Effector CD4-positive, alpha-beta T cell (primary cell): ENCODE measurements at places on chromosomes 4 and X.

DNA sequence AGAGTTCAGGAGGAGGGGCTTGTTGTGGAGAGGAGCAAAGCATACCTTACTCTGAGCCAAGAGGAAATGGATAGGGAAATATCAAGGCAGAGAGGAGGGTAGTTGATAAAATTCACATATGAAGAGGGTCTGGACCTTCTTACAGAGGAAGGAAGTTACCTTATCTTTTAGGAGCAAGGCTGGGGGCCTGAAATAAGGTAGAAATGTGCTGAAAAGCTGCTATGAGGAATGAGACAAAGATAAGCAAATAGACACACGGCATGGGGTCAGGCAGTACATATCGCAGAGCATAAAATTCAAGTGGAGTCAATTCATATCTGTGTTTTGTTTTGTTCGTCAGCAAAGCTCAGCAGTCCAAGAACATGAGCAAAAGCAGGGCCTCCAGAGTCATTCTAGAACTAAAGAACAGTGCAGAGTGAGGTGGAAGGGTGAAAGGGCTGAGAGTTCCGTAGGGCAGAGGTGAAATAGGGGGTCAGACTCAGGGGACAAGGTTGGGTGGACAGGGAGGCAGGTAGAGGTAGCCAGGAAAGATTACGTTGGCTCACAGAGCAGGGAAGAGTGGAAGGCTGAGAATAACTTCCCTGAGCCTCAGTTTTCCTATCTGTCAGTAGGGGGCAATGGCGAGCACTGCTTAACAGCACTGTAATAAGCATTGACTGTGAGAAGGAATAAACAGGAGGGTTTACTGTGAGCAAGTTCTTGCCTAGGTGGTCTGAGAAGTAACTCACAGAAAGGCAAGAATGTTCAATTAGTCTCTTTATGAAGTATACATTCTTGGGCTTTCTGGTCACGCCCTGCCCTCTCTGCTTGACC lies 9.2 kb downstream of the VSIG4 start:
- DNase-seq, result no peak

DNA sequence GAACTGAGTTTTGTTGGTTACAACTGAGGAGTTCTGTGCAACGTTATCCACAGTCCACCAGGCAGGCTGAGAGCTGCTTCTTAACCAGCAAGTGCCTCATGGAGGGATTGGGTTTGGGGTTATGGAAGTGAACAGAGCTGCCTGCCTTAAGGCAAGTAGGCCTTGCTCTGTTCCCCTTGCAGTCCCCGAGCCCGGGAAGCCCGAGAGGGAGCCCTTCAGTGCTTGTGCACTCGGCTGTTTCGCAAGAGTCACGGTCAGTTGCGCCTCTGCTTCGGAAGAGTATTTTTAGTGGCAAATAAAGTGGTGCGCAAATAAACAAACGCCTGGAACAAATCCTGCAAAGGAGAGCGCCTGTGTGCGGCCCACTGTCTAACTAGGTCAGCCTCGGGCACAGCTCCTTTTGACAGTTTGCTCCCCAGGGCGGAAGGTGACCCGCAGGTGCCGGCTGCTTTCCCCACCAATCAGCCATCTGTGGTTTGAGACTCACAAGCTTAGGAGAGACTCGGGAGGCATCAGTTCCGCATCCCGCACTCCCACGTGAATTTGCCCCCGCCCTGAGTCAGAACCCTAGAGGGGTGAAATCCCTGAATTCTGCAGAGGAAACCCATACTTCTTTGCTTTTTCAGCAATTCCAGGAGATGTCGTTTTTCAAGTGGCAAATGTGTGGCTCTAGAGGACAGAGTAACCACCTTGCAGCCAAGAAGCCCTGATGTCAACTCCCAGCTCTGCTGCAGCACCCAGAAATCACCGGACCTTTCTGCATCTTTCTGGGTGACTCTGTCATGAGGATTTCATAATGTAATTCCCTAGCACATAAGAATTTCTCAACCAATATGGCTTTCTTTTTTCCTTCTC lies 56.8 kb downstream of the LGI2 start:
- DNase-seq, result no peak

GRCh38 chrX:341541-342101 lies 23.0 kb upstream of the GTPBP6 start:
- no peak for DNase-seq

DNA sequence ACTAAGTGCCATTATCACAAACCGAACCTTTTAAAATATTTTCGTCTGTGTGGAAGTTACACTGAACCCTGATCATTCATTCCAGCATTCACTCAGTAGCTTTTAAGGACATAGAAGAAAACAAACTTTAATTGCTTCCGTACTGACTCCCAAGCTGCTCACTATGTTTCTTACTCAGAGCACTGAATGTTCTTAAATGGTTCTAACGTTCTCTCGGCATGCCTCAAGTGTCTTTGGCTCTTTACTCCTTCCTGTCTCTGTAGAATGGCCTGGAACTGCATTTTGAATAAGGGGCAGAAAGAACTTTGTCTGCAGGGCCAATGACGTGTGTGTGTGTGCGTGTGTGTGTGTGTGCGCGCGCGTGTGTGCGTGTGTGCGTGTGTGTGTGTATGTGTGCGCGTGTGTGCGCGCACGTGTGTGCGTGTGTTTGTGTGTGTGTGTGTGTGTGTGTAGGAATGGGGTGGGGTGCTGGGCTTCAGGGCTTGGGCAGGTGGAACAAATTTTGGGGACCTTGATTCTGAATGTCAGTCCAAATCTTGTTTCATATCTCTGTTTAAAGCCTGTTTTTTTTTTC lies 50.5 kb upstream of the PAQR3 start:
- DNase-seq, result no peak

DNA sequence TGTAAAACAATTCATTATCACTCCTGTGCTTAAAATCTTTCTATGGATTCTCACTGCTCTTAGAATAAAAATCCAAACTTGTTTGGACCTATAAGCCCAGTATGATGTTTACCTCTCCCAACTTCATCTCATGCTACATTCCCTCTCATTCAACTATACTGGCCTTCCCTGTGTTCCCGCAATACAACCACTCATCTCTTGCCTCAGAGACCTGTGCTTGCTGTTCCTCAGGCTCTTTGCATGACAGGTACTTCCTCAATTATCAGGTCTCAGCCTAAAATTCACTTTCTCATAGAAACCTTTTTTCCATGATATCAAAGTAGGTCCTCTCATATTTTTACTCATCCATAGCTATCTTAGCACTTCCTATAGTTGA lies 71.7 kb downstream of the ENOX2 start:
- no peak for DNase-seq

GRCh38 chr4:88771883-88772450 lies 74.3 kb upstream of the NAP1L5 start:
- no peak for DNase-seq

GRCh38 chr4:1512738-1513660 lies 106.8 kb upstream of the NKX1-1 start:
- DNase-seq, result peak; percentile 25

DNA sequence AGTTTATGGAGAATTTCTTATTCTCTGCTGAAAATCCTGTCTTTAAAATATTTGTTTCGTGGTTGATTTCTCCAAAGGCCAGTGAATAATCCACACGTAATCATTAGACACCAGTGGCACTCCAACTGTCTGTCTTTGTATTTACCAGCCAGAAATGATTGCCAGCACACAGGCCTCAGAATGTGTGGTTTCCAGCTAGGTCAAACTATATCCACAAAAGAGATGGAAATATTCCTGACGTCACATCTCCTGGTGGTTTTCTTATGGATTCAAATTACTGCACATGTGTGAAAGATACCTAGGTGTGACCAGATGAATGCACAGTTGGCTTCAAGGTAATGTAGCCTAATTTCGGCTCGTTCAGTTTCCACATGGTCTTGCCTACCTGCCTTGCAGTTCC lies 27.2 kb upstream of the TENM3 start:
- no peak for DNase-seq

DNA sequence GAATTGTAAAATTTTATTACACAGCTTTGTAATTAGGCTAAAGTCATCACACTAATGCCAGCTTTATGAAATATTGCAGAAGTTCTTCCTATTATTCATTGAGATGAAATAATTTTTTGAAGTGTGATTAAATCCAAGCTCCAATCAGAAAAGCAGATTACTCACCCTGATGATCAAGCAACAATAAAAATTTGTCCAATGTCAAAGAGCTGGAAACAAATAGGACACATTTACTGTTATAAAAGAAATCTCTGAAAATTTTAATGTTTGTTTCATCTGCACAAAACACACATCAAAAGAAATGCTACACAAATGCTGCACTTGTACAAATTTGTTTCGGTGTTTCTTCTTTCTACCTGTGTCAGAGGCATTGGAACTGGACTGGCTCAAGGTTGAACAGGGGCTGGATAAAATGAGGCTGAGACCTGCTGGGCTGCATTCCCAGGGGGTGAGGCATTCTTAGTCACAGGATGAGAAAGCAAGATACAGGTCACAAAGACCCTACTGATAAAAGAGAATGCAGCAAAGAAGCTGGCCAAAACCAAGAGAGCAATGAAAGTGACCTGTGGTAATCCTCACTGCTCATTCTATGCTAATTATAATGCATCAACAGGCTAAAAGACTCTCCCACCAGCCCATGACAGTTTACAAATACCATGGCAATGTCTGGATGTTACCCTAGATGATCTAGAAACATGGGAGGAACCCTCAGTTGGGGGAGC lies 78.3 kb downstream of the GASK1B start:
- DNase-seq, result no peak

DNA sequence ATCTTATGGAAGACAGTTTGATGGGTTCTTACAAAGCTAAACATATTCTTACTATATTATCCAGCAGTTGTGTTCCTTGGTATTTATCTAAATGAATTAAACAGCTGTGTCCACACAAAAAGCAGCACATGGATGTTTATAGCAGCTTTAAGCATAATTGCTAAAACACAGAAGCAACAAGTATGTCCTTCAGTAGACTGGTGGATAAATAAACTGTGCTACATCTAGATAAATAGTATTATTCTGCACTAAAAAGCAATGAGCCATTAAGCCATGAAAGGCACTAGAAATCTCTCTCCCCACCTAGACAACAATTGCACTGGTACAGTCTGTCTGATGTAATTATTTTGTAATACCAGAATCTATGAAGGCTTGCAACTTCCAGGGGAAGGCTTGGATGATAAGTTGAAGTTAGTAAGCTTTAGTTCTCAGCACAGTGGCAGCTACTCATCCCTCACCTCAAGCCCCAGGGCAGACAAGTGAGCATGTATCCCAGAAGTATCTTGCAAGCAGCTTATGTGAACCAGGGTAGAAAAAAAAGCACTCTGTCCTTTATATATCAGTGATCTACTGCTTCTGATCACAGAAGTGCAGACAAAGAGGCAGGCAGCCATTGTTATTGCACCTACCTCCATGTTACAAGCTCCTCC lies 36.9 kb downstream of the WDR17 start:
- no peak for DNase-seq

DNA sequence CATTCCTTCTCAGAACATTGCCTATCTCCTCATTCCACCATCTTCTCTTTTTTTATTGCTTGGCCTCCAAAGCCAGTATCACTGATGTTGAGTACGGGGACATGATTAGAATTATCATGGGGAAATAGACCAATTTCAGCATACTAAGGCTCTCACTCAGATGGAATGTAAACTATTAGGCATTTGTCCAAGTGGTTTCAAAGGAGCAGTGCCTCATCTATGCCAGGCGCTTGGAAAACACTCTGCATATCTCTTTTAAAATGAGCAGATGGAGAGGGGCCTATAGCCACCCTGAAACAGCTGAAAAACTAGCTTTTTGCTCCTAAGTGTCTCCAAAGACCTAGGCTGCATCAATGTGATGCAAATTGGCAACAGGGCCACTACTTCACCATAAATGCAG lies 150.8 kb upstream of the DIPK2B start:
- no peak for DNase-seq

- DNase-seq, result no peak
Measured at GRCh38 chrX:142977128-142977914, 48.4 kb upstream of the SPANXN4 start.

GRCh38 chr4:81468678-81469077 lies 3.0 kb downstream of the RASGEF1B start:
- no peak for DNase-seq

DNA sequence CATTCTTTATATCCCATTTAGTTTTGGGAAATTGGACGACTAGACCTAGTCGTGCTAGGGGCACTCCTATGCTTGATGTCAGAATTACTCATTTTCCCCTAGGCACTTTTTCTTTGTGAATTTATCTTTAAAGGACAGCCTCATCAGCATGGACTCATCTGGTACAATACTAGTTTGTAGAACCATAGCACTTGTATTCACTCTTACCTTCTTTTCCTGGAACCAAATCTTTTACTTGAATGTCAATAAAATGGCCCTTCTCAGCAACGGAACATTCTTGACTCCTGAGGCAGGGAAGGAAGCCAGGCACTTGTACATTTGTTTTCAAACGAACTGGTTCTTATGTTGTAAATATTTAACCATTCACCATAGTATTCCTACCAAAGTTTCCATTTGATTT lies 187.1 kb downstream of the SHROOM3 start:
- DNase-seq, result no peak

GRCh38 chr4:172819353-172819752 lies 349.3 kb upstream of the GALNT7 start:
- no peak for DNase-seq

DNA sequence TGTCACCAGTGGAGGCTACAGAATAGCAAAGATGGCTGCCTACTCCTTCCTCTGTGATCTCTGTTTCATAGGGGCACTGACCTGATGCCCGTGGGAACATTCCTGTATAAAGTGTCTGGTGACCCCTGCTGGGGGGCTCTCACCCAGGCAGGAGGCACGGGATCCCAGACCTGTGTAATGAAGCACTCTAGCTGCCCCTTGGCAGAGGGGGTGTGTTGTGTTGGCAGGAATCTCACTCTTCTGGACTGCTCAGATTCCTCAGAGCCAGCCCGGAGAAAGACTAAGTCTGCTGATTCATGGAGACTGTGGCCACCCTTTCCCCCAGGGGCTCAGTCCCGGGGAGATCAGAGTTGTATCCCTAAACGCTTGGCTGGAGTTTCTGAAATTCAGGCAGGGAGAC lies 648.3 kb downstream of the SPRY1 start:
- no peak for DNase-seq
